ENCODE measurements at places on chromosomes 6 and 20.

GRCh38 chr6:158603261-158604047, 41.1 kb downstream of the DYNLT1 start:
- no peak for DNase-seq

GRCh38 chr6:130943738-130944137, 116.5 kb downstream of the SMLR1 start:
- DNase-seq = peak; percentile 17

- peak; percentile 44 for DNase-seq
Observed at GRCh38 chr20:44384423-44385027, 29.0 kb downstream of the HNF4A start.

DNA sequence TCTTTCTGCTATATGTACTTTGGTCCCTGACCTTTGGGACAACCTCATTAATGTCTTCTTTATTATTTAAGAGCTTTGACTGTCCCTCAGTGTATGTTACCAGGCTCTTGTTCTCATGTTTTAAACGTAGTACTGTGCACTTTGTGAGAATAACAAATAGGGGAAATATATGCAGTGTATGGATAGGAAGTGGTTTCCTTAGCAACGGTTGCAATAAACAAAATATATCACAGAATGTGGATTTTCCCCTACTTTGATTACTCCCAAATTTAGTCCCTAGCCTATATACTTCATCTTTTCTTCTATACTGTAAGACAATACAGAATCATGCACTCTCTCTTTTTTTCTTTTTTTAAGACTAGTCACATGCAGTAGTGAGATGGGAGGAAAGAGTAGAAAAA, 123.8 kb upstream of the AKIRIN2 start:
- DNase-seq = no peak

- no peak for DNase-seq
Observed at GRCh38 chr6:31479933-31480535, 17.9 kb upstream of the MICB start.

DNA sequence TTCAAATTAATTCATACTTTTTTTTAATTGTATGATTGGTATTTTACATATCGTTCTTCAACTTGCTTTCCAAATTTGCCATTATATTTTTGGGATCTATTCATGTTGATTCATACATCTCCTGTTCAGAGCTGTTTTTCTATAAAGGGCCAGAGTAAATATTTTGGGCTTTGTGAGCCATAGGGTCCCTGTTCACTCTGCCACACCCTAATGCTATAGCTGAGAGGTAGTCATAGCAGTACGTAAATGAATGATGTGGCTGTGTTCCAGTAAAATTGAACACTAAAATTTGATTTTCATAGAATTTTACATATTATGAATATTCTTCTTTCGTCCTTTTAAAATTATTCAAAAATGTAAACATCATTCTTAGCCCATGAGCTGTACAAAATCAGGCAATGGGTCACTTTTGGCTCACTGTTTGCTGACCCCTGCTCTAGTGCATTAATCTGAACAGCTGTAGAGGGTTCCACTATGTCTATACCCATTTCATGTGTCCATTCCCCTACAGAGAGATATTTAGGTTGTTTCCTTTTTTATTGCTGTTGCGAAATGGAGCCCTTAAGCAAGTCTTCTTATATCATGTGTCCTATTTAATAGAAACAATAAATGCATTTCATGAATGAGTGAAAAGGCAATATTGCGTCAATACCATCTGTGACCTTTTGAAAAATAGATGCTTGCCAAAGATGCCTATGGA, 136.4 kb upstream of the SALL4 start:
- no peak for DNase-seq

- DNase-seq = no peak
Observed at GRCh38 chr6:136672144-136672543, 120.1 kb downstream of the MAP3K5 start.

- no peak for DNase-seq
Observed at GRCh38 chr6:72689107-72689954, 67.5 kb downstream of the KCNQ5 start.

GRCh38 chr20:41428285-41428684, 61.7 kb upstream of the EMILIN3 start:
- peak; percentile 95 for DNase-seq

DNA sequence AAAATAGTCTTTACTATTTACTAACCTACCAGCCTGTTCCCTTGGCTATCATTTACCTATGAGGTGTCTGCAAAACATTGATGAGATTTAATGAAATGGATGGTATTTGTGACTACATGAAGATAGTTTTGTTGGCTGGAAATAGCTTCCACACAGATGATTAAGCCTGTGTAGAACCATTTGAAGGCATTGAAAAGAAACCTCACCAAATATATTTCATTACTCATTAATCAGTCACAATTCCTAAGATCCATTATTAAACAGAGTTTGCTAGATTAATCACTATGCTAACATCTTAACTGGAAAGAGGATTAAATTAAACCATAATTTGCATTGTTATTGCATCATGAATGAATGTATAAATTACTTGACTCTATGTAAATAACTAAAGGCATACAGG, 560.3 kb downstream of the BMP2 start:
- DNase-seq = no peak

Measured in amniotic epithelial cell (primary cell).